Putamen (tissue), 1 donor: ENCODE measurements at places on chromosomes 4 and X.

- peak; percentile 41 for DNase-seq
These were observed at the start of gene CTPS2 for GRCh38 chrX:16712548-16713155. CTPS2 (minus strand) TSS chrX:16712669; CDS start chrX:16702902, 9,767 bp downstream.

DNA sequence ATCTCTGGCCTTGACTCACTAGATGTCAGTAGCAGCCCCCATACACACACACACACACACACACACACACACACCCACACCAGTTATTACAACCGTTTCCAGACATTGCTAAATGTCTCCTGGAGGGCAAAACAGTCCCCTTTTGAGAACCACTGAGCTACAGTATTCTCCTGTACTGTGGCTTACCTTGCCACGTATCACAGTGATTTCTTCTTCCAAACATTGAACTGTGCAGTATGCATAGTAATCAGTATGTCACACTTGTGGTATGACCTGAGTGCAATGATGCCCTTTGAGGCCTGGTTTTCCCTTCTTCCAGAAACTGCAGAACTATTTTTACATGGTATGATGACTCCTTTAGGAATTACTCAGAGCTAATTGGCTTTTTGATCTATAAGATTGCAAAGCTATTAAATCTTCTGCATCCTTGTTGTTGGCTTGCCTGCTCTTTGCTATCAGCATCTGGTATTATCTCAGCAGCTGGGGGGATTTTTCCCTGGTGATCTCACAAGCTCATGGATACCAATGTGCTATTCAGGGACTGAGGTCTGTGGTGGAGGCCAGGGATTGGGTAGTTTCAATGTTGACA, 3.6 kb upstream of the THOC2 start:
- no peak for DNase-seq

- DNase-seq, result no peak
These were observed 33.6 kb upstream of the GTPBP6 start for GRCh38 chrX:352181-352580.

GRCh38 chr4:90127706-90128345, 632 bp downstream of the CCSER1 start:
- DNase-seq, result no peak

DNA sequence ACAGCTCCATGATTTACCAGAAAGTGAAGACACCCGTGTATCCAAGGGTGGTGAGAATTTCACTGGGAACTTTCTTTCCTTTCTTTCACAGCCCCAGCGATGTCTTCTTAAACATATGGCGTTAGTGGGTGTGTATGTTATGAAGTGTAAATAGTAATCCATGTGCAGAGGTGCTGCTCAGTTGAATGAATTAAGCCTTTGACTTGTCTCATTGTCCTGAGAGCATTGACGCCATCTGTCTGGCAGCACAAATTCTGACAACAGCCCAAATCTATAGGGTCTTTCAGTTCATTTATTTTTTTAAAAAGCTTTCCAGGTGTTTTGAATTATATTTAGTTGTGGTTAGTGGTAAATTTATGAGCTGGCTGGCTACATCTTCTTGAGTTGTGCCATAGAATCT, 69.4 kb downstream of the CLCN5 start:
- no peak for DNase-seq

DNA sequence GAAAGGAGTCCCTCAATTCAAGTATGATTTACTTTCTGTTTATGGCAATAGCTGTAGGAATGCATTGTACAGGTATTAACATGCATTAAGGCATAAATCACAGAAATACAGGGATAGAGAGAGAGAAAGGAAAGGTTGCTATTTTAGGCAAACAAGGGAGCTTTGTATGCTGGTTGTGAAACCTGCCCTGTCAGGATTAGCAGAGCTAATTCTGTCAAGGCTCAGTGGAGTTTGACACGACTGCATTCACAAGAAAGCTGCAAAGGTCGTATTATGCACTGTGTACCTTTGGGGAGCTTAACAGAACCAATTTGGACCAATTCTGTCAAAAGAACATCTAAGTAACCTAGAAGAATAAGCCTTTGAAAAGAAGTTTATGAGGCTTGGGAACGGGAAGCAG, 239.3 kb downstream of the GRIA2 start:
- peak; percentile 52 for DNase-seq

DNA sequence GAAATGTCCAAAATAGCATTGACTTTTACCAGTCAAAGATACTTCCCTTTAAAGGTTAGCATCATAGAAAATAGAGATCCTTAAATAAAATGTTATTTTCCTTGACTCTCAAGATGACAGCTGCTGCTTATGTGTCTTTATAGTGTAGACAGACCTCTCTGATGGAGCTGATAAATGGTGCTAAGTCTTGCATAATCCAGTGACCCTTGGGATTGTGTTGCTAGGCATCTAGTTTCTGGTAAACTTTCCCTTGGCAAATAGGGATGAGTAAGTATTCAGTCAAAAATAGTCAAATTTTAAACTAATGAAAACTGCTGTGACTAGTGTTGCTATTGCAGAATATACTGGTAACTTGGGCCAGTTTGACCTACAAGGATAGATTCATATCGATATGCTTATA, 53.6 kb downstream of the MBNL3 start:
- no peak for DNase-seq

- no peak for DNase-seq
These were observed 61.7 kb downstream of the MAML3 start for GRCh38 chr4:140092094-140092851.

DNA sequence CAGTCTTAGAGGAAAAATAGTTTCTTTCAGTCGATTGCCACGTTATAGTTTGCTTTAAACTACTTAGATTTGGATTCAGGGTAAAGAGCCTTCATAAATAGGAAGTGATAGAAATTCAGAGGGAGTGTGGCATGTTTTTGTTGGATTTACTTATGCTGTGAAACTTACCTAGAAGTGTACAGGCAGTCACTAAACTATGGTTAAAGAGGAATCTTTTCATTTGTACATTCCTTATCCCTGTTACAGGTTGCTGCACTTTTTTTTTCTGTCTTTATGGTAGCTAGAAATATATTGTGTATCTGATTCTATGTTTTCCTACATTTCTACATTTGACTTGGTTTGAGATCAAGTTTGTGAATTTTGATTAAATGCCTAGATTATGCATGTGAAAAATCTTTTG, 19.1 kb downstream of the WWC2 start:
- no peak for DNase-seq

DNA sequence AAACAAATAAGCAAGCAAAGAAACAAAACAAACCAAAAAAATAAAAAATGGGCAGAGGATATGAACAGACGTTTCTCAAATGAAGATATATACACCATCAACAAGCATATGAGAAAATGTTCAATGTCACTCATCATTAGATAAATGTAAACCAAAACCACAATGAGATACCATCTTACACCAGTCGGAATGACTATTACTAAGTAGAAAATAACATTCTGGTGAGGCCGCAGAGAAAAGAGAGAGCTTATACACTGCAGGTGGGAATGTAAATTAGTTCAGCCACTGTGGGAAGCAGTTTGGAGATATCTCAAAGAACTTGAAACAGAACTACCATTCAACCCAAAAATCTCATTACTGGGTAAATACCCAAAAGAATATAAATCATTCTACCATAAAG, 321.0 kb upstream of the SLIT2 start:
- DNase-seq, result no peak

GRCh38 chr4:125736057-125736456, 421.3 kb downstream of the FAT4 start:
- DNase-seq, result no peak

GRCh38 chrX:48531358-48531959, 8.1 kb upstream of the TBC1D25 start:
- DNase-seq, result no peak

DNA sequence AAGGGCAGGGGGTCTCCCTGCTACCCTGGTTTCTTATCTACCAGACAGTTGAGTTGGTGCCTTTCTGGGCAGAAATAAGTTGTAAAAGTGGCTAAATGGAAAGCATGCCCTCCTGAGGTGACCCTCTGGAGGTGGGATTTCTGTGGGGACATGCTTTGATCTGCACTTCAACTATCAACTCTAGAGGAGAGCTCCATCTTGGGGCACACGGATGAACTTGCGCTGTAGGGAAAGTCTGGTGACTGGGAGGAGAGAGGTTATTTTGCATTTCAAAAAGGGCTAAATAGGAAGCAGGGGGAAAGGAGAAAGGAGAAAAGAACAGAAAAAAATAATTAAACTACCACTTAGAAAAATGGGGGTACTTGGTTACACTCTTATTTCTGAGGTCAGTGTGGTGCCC, 12.7 kb upstream of the RHOXF2B start:
- DNase-seq, result no peak

- no peak for DNase-seq
These were observed 627 bp upstream of the FAT4 start for GRCh38 chr4:125313989-125314667.

DNA sequence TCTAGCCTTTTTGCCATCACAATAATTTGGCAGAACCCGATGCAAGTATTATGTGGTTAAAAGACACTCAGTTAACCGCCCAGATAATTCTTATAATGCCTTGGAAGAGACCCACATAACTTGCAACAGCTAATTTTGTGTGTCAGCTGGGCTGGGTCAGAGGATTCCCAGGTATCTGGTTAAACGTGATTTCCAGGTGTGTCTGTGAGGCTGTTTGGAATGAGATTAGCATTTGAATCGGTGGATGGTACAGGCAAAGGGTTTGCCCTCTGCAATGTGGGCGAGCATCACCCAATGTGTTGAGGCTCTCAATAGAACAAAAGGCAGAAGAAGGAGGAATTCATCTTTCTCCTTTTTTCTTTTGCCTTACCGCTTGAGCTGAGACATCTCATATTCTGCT, 314.2 kb upstream of the PUDP start:
- no peak for DNase-seq

DNA sequence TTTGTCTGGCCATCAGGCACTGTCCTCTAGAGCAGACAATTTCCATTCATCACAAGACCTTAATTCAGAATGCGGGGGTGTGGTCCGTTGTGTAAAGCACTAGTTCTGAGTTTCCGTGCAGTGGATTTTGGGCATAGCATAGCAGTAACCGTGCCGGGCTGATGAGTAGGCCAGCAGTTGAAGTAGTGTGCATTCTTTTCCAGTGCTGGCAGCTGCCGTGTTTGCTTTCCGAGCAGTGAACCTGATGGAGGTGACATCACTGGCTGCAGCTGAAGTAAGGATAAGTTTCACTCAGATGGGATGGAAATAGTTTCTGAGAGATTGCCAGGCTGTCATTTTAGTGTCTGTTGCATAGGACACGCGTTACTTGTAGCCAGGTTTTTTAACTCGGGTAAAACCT, 107.0 kb upstream of the STIM2 start:
- DNase-seq, result no peak

DNA sequence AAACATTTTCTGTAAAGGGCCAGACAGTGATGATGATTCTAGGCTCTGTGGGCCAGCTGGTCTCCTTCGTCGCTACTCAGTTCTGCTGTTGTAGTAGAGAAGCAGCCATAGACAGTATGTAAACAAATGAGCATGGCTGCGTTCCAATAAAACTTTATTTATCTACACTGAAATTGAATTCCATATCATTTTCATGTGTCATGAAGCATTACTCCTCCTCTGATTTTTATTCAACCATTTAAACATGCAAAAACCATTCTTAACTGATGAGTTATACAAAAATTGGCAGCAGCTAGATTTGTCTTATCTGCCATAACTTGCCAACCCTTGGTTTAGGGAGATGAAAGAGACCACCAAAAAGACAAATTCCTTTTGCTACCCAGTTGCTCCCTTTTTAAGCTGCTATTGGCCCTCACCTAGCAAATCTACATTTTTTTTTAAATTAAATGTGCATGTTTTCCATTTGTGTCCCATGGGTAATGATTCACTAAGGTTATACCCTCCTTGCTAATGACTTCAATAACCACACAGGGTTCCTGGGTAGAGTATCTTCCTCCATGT, 309.9 kb downstream of the DHX15 start:
- no peak for DNase-seq

GRCh38 chrX:118355225-118355920, 9.5 kb downstream of the WDR44 start:
- no peak for DNase-seq

- DNase-seq, result no peak
These were observed 1575.8 kb upstream of the PABPC4L start for GRCh38 chr4:135777361-135777760.

- no peak for DNase-seq
These were observed 10.7 kb upstream of the BRS3 start for GRCh38 chrX:136477026-136477425.

DNA sequence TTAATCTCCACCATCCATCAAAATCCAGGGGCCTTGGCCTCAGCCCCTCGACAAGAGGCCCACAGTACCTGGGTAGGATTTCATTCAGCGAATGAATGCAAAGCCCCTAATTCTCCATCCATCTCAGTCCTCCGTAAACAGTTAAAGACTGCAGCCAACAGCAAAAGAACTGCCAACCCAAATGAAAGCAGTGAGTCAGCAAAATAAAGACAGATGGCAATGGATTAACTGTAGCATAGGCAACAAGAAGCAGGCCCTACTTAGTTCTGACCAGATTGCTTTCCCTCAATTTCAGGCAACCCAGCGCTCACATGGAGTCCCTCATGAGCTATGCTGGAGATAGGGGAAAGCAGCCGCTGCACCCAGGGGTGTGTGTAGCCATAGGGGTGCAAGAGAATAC, 21.4 kb downstream of the PLAC1 start:
- DNase-seq, result no peak

GRCh38 chr4:116870686-116871085, 214.7 kb downstream of the TRAM1L1 start:
- DNase-seq, result no peak

GRCh38 chr4:118353534-118354030, 779 bp upstream of the PRSS12 start:
- DNase-seq, result no peak

DNA sequence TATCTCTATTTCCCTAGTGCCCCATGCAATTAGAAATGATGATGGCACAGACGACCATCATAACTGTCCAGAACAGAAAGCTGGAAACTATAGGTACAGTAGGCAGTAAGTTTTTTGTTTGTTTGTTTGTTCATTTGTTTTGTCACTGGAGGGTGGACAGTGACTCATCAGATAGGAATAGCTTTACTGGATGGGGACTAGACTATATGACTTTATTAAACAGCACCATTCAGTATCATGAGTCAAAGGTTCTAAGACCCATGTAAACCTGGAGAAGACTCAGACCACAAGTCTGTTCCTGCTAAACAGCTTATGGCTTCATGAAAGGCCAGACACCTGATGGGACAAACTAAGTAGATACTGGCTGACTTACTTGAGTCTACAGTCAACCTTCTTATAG, 38.4 kb downstream of the PLAC1 start:
- no peak for DNase-seq

DNA sequence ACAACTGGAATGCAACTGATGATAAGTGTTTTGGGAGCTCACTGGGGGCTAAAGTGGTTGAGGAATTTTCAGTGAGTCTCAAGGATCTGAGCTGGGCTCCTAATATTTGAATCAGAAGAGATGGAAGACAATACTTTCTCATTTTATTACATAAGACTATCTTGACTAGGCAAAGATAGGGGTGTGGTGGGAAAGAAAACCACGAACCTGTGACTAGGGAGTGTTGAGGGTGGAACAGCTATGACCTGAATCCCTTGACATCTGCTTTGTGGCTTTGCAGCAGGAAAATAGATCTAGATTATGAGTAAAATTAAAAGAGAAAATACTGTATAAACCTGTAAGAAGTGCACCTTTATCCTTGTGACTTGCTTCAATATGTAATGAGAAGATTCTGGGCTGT, 295.1 kb upstream of the TEX13A start:
- DNase-seq, result no peak

GRCh38 chrX:129626026-129626425, 28.7 kb downstream of the APLN start:
- no peak for DNase-seq
